ENCODE measurements at places on chromosomes 5 and 9.
A peak's percentile ranks its signal among the peaks of the same experiment; 100 is the strongest.

- no peak for DNase-seq
These were observed 14.1 kb upstream of the NTRK2 start for GRCh38 chr9:84655447-84655846.

DNA sequence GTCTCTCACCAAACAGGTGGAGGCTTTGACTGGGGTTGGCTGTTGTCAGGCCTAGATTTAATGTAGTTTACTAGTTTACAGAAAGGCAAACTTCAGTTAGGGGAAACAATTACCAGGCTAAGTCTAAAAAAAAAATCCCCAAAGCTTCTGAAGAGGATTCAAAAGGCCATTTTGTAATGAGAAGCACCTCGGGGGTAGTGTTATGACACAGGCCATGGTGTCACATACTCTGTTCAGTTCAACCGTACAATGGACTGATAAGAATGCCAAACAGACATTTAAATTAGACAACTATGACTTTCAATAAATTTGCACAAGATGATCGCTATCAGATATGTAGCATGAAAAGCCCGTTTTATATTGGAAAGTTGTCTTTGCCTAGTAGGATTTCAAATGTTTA is 120.1 kb upstream of the PCA3 start:
- DNase-seq: no peak

DNA sequence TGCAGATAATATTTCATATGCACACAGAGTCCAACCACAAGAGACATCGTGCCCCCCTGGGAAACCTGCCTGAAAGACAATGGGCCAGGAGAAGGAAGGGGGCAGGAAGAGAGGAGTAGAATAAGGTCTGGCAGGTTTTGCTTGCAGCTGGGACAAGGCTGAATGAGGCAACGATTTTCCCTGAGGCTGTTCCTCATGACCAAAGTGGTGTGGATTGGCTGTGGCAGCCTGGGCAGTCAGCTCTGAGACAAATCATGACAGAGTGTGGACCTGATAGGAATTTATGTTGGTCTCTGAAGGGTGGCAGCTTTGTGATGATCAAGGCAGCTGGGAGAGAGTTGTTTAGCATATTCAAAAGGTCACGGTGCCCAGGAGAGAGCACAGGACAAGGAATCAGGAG is 119.3 kb downstream of the NMUR2 start:
- no peak for DNase-seq

DNA sequence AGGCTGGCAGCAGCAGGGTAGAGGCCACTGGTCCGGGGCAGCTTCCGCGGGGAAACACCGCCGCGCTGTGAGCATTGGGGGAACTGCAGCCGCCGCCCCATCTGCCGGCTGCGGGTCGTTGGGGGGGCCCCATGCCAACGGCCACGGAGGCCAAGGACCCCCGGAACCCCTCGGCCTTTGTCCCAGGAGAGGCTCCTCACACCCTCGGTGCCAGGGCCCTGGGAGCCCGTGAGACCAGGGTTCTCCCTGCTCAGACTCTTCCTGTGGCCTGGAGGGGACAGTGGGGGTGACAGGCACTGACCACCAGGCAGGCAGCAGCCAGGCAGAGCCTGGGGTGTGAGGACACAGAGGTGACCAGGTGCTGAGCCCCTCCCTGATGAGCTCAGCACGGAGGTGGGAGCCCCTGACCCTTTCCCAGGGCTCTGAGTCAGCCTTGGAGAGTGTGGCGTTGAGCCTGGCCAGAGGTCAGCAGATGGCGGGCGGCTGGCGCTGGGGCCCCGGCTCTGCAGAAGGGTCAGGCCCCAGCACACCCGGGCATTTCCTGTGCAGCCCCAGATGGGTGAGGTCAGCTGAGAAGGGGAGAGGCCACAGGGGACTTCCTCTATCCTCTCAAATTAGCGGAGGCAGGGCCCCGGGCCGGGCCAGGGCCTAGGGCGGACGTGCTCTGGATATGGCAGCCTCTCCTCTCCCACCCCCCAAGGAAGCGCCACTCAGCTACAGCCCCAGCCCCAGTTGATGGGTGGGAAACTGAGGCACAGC is 17.9 kb upstream of the EGFL7 start:
- DNase-seq: peak; percentile 20

GRCh38 chr9:75455444-75455921 is 367.2 kb downstream of the OSTF1 start:
- no peak for DNase-seq

DNA sequence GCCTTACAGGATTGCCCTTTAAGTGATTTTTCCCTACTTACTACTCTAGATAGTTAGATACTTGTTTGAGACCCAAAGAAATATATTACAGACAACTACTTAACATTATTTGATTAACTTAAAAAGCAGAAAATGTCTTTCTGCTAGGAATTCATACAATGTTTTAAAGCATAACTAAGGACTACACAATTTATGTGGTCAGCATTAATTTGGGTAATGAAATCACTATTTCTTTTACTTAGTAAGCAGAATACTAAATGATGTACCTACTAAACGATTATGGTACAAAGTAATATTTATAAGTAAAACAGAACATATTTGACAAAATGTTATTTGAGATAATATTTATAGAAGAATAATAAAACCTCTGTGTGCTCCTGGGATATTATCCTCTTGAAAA is 371.9 kb upstream of the ARRDC3 start:
- no peak for DNase-seq

GRCh38 chr5:170297589-170298462 is at the start of gene LCP2:
LCP2 (minus strand) TSS chr5:170297777; CDS start chr5:170297611, 166 bp downstream.
- DNase-seq: no peak

GRCh38 chr9:4718911-4719310 is 22.1 kb downstream of the AK3 start:
- DNase-seq: no peak

DNA sequence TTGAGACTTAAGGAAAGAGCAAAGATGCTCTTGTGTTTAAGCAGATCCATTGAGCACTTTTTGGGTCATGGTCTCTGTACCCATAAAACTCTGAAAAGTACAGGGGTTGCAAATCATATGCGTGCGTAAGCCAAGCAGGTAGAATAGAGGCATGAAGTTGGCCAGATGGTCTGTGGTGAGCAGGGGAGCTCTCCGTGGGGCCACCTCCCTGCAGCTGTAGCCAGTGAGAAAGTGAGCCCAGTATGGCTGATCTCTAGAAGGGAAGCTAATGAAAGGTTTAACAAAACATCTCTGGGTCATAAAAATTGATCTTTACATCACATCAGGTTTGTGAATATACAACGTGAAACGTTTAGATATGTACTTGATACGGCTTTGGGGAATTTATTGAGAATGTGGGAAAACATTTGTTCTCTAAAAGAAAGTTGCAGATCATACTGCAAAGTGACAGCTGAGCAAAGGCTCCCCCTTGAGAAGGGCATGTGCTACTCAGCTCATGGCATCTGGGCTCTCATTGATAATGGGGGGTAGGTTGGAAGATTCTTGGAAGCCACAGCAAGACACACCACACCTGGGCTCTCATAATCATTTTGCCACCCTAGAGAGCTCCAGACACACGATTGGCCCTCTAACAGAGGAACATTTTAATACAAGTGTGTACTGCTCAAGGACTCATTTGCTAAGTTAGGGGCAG is 30.6 kb downstream of the SH3GL2 start:
- no peak for DNase-seq

DNA sequence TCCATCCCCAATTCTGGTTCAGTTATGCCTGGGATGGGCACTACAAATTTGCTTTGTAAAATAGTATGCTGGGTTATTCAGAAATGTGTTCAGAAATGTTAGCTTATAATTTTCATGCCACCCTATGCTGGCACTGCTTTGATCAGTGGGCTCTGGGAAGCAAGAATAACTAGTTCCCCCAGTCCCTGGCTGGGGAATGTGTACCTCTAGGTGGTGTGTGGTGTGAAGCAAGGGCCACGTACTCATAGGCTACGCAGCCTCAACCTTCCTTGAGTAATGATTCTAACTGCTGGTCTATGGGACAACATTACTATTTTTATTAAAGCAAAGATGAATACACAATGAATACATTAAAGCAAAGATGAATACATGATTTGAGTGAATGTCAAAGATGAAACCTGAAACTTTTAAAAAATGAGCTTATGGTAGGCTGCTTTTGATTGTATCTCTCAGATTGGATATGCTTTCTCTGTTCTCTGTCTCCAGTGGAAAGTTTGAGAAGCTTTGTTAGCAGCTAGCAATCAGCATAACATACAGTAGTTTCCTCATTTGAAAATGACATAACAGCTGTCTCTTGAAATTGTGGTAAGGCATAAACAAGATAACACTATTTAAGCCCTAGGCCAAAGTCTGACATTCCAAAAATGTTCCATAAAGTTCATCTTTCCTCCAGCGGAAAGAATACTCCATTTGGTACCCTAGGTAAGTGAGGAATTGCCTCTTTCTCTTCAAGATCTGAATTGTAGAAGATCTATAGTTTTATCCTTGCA is 174.7 kb upstream of the NFIB start:
- DNase-seq: no peak

GRCh38 chr5:28117691-28118090 is 1079.3 kb upstream of the CDH9 start:
- no peak for DNase-seq

DNA sequence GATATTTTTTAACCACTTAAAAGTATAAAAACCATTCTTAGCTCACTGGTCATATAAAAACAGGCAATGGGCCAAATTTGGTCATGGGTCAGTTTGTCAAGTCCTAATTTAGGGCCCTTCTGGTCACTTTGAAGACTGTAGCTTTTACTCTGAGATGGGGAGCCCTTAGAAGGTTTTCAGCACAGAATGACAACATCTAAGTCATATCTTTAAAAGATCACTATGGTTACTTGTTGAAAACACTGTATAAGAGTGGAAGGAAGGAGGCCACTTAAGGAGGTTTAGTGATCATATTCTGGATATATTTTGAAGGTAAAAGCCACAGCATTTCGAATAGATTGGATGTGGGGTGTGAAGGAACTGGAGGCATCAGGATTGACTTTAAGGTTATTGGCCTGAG is 76.7 kb downstream of the STRBP start:
- DNase-seq: no peak

GRCh38 chr5:127243011-127243410 is 47.6 kb upstream of the MEGF10 start:
- DNase-seq: no peak

GRCh38 chr9:122119166-122119521 is 26.0 kb upstream of the TTLL11 start:
- DNase-seq: no peak

DNA sequence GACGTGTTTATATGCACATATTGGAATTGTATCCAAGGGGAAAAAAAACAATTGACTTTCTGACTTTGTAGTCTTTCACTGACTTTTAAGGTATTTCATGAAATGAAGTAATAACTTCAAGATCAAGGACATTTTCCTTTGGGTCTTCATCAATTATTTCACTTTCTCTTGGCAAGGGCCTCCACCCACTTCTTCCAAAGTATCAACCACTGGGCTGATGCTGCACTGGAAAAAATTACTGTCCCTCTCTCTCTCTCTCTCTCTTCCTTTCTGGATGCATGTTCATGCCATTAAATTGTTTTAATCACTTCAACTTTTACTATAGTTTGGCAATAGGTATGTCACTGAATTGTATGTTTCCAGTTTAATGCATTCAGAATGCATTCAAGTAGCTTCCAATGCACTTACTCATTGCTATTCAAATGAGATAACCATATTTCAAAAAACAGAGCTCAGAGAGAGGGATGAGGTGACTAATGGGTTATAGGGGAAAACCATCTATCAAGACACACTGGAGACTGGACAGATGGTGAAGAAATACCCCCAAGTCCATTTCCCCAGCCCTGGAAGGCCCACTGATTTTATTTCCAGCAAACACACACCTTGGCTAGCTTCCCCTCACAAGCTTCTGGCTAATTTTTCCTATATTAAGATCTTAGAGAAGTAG is 585.3 kb downstream of the EBF1 start:
- no peak for DNase-seq

- peak; percentile 13 for DNase-seq
These were observed 518.2 kb upstream of the TLE4 start for GRCh38 chr9:79053598-79053997.

- DNase-seq: no peak
These were observed 128.7 kb downstream of the FBXO38 start for GRCh38 chr5:148512498-148512897.

- DNase-seq: no peak
These were observed 56.7 kb upstream of the NPR3 start for GRCh38 chr5:32654427-32654826.

DNA sequence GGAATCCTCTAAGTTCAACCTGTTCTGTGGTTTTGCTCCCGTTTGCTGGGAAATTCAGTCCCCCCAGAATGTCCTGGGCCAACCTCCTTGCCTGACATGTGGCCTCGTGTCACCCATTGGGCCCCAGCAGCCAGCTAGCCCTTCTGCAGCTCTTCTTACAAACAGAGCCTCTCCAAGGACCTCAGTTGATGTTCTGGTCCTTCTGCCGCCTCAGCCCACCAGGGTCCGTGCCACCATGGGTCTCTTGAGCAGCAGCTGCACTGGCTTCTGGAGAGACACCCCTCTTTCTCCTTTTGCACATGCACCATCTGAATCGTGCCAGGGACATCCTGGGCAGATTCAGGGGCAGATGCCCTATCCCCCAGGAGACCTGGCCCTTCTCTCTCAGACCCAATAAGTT is 85.0 kb downstream of the LMX1B start:
- DNase-seq: no peak

- DNase-seq: no peak
These were observed 5.9 kb downstream of the DPYSL3 start for GRCh38 chr5:147504011-147504410.

- no peak for DNase-seq
These were observed 134.9 kb upstream of the PANK3 start for GRCh38 chr5:168714046-168714445.

- DNase-seq: peak; percentile 83
These were observed 74.8 kb downstream of the ICE1 start for GRCh38 chr5:5497152-5497788.

- no peak for DNase-seq
These were observed 76.8 kb upstream of the SH3PXD2B start for GRCh38 chr5:172530878-172531703.

- no peak for DNase-seq
These were observed 48.6 kb downstream of the NACC2 start for GRCh38 chr9:136046554-136046920.

GRCh38 chr5:68953875-68954617 is 139.8 kb upstream of the SLC30A5 start:
- DNase-seq: no peak

DNA sequence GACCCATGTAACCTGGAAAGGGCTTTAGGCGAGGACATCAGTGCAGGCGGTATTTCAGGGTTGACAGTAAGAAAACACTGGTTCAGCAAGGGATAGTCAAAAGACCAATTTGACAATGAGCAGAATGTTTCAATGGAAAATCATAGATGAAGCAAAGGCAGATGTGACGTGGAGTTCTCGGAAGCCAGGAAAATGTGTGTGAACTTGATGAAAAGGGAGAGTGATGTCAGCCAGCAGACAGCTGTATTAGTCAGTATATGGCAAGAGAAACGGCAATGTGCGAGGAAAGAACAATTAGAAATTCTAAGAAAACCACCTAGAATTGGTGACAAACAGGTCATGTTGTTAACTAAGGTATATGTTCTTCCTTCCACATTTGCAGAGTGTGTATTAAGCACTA is 503.9 kb upstream of the DAB2 start:
- DNase-seq: no peak

DNA sequence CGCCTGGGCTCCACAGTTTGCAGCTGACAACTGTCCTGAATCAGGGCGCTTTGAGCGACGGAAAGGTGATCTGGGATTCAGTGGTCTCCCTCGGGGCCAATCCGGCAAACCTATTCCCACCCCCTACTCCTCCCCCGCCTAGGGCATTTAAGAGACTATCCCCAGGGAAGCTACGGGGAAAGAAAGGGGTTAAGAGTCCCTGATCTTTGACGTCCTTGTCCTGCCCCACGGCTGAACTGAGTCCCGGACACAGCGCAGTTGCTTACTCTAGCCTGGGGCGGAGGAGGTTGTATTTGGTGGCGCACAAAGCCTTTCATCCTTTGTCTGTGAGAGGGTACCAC is 3.4 kb downstream of the RORB start:
- no peak for DNase-seq

GRCh38 chr9:94110821-94111252 is 26.6 kb downstream of the PTPDC1 start:
- no peak for DNase-seq
